ENCODE measurements at places on chromosomes 16 and 17.
A peak's percentile ranks its signal among the peaks of the same experiment; 100 is the strongest.

DNA sequence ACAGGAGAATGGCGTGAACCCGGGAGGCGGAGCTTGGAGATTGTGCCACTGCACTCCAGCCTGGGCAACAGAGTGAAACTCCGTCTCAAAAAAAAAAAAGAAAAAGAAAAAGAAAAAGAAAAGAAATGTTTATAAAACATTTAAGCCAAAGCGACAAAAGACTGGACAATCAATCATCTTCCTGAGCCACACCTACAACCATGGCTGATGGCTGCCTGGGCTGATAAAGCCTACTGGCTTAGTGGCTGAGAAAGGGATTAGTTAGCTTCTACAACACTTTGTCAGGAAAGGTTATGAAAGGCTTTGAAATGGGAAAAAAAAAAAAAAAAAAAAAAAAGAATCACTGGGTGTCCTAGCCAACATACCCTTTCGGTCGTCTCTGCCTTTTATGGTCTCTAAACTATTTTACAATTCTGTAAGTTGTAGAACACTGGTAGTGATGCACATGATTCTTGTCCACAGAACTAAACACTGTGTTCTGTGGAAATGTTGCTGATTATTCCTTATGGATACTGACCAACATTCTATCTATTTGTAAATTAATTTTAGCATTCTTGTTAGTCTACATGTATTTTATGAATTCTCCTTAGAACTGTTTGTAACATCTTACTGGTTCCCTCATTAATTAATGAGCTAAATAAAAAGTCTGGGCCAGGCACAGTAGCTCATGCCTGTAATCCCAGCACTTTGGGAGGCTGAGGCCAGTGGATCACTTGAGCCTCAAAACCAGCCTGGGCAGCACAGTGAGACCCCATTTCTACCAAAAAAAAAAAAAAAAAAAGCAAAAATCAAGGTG, 45.5 kb downstream of the ZZEF1 start:
- DNase-seq = no peak

- no peak for DNase-seq
These were observed 1496.5 kb upstream of the GOT2 start for GRCh38 chr16:60230666-60231065.

DNA sequence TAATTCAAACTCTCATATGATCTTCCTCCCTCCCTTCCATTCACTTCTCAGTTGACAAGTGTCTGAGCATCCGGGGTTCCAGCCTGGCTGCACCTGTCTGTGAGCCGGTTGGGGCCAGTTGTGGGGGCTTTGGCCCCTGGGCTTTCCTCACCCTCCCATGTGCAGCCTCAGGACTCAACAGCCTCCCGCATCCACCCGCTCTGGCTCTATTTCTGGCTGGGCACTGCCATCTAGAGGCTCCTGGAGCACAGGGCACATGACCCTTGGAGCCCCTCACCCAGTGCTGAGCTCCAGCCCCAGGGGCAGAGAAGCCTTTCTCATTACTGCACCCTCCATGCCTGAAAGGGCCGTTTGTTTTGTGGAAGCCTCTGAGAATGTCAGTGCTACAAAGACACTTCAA, 43.3 kb downstream of the HAPSTR1 start:
- peak; percentile 46 for DNase-seq

DNA sequence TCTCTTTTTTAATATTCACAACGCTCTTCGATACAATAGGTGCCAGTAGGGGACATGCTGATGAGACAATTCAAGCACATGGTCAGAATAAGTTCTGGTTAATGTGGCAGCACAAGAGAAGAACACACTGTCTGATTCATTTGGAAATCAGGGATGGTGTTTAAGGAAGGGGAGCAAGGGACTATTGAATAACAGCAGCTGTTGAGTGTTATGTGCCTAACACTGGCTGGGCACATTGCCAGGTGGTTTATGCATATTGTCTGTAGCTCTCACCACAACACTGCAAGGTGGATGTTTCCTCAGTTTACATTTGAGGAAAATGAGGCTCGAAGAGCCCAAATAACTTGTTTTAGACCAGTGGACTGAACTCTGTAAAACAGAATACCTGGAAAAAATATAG, 44.2 kb downstream of the LYRM9 start:
- DNase-seq = no peak

GRCh38 chr16:1942810-1943726, at the start of gene MSRB1:
MSRB1 (minus strand) TSS chr16:1943199; CDS start chr16:1943156, 43 bp downstream.
- DNase-seq = peak; percentile 100

DNA sequence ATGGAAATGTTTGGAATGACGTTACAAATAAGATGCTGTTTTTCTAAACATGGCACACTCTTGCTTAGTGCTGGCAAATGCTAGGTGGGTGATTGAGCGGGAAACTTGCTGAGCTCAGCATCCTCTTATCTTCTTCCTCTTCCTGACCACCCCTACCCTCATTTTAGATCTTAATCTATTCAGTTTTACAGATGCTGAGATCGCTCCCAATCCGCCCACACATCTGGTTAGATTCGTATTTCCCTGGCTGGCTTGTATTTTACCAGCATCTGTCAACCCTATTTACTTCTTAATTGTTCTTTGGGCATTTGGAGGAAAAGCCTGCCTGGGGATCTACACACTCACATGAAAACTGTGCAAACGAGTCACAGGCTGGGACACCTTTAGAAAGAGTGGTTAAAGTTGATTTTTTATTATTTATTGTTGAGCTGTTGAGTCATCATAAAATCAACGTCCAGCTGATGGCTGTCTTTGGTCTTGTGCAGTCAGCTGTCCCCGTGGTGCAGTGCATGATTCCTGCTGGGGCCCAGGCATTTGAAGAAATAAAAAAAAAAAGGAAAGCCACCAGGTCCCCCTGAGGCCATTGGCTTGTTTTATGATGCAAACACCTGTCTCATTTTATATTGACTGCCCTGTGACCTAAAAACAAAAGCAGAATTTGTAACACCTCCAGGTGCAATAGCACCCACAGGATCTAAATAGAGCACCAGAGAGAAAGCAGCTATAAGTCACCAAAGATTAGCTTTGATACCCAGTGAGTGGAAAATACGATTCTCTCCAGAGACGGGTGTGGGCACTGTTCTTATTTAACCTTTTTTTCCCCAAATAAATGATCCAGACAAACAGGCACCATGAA, 258.6 kb downstream of the HS3ST3B1 start:
- DNase-seq = no peak

DNA sequence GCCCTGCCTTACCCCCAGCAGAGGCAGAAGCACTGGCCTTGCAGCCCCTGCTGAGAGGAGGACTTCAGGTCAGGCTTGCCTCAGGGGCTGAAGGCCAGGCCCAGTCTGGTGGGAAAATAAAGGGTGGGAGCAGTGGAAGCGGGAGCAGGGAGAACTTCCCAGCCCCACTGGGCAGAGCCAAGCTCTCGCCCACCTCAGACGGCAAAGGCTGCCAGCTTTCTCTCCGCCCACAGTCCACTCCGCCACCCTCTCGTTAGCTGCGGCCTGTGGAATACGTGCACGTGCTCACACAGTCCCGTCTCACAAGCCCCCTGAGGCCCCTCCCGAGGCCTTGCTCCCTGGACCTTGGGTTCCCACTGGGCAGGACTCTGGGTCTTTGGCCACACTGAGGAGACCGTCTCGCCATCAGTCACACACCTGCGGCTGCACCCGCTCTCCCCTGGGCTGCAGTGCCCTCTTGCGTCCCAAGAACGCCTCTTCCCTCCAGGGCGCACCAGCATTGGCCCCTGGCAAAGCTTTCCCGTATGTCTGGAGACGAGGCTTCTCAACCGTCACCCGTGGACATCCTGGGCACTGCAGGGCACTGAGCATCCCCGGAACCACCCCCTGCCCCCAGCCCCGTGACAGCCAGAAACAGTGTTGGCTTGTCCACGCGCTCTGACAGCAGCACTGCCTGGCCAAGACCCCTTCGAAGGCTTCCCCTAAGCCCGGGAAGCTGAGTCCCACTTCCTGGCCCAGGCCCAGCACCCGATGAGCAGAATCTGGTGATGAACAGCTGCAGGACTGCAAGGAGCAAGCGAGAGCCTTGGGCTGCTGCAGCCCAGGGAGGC, 8.3 kb downstream of the MRPL28 start:
- DNase-seq = peak; percentile 53

- no peak for DNase-seq
These were observed 96.3 kb downstream of the TMEM114 start for GRCh38 chr16:8493972-8494371.

DNA sequence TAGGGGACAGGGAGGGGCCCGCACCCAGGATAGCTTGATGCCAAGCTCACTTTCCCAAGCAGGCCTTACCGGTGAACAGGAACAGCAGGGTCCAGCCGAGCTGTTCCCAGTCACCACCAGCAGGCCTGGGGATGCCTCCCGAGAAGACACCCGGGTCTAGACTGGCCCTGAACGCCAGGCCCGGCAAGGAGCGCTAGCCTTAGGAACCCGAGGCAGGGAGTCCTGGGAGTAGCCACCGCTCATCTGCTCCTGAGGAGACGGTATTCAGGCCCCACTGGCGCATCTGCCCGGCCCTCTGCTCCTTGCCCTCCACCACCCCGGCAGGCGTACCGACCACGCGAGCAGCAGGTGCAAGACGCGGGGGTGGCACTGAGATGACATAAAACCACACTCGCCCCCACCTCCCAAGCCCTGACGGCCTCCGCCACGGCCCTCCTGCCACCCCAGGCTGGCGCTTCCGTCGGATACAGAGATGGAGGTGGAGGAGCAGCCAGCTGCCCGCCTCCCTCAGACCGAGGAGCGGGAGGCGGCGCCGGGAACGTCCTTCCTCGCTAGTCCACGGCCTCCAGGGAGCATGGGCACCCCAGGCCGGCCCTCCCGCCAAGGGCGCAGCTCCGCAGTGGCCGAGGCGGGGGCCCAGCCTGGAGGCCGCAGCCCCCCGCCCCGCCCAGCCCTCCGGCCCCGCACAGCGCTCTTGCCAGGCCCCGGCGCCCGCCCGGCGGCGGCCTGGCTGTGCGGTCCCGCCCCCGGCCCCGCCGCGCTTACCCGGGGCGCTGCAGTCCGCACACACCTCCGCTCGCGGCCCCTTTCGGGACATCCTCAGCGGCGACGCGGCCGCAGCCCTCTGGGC, 661 bp downstream of the GIT1 start:
- DNase-seq = no peak

GRCh38 chr17:20267459-20267842, 199.9 kb downstream of the LGALS9B start:
- DNase-seq = no peak

DNA sequence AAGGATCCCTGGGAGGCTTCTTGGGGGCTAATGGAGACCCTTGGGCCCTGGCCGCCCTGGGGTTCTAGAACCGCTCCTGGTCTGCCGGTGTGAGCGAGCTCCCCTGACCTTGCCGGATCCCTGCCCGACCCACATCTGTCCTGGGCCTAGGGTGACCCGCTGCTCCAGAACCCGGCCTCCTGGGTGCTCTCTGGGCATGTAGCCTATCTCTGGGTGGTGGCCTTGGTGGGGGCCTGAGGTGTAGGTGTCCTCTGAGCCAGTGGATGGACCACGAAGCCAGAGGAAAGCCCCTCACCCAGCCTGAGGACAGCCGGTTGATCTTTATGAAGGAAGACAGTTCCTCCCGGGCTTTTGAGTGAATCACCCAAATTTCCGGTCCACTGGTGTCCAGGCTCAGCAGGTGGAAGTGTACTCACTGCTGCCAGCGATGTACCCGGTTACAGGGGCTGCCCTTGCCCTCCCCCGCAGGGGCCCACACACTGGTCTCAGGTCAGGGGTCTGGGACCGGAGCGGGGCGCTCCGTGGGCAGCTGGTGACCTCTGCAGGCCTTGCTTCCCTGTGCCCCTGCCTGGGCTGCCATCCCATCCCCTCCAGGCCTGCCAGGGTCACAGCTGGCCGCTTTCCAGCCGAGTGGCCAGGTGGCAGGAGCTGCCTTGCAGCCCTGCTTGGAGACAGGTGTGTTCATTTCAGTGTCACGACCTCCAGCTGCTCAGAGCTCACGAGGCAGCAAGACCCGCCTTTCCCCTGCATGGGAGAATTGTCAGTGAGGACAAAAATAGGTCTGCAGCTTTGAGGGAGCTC, 10.5 kb upstream of the GSE1 start:
- no peak for DNase-seq

DNA sequence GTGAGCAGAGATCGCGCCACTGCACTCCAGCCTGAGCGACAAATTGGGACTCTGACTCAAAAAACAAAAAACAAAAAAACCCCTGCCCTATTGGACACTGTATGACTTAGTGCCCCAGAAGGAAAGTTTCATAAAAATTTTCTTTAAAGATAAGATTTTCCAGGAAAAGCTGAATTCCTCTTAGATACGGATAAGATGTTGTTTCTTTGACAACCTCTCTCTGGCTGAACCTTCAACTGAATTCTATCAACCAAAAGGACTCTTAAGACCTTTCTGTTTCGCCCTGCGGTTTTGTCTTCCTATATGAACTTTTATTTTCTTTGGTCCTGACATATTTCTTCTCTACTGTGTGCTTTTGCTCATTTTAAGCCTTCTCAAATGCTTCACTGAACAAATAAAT, 35.8 kb downstream of the CPPED1 start:
- DNase-seq = no peak

DNA sequence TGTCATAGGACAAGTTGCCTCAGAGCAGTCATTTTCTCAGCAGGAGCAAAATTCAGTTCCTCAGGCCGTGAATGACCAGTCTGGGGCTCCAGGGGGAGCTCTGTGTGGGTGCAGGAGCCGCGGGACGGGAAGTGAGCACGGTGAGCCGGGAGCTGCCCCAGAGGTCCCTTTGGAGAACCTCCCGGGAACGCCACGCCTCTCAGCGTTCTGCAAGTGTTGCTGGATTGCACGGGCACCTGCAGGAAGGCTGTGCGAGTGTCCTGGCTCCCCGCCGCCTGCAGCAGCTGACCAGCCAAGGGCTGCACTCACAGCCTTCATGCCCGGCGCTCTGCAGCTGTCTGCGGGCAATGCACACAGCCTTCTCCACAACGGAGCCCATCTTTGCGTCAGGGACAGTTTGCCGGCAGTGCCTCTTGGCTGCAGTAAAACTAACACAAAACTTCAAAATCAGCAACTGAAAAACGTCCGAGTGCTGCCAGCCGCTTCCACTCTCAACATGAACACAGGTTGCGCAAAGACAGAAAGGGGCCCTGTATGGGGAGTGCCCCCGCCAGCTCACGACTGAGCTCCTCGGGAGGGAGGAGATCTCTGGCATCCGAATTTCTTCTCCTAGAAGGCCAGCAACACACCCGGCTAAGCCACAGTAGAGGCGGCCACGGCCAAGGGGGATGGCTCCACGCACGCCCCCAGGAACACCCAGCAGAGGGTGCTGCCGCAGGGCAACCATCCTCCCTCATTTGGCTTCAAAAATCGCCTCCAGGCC, 16.0 kb downstream of the NDUFAF8 start:
- no peak for DNase-seq

DNA sequence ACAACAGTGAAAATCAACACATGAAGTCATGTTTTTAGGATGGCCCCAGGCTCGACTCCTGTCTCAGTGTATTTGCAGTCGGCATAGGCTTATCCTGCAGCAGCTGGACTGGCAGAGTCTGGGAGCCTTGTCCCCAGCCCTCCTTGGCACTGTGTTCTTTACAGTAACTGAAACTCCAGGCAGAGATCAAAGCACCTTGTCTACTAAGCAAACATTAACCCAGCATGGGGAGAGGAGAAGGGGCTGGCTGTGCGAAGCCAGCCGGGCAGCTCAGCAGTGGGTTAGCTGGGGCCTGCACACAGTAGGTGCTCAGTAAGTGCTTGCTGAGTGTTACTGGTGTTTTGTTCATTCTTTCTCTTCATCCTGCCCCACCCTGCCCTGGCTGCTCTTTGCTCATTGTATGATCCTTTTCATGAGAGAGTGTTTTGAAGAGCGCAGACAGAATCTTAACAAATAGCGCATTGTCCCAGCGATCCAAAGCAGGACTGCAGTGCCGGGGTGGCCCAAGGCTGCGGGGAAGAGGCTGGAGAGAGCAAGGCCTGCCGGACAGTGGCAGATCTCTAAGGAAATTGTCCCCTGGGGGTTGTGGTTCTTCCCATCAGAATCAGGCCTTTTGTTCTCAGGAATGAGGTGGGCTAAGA, 23.5 kb upstream of the ITGB4 start:
- no peak for DNase-seq
